KBM-7 (cell line): ENCODE measurements at places on chromosomes 13 and 19.
A peak's percentile ranks its signal among the peaks of the same experiment; 100 is the strongest.

DNA sequence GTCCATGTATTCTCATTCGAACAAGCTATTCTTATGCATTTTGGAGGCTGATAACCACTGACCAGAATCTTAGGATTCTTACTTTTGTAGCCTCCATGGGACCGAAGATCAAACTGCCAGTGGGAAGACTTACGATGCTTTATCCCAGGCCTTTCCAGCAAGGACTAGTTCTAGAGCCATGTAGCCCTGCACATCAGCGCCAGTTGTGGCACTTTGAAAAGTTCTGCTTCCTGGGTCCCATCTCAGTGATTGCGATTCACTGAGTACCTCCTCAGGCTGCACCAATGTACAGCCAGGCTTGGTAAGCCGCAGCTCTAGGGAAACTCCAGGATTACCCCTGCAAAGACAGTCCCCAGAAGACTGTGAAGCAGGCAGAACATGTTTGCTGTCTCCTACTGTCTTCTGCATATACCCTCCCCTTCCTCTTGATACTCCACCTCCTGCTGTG lies 18.9 kb upstream of the ENOX1 start:
- DNase-seq: no peak

DNA sequence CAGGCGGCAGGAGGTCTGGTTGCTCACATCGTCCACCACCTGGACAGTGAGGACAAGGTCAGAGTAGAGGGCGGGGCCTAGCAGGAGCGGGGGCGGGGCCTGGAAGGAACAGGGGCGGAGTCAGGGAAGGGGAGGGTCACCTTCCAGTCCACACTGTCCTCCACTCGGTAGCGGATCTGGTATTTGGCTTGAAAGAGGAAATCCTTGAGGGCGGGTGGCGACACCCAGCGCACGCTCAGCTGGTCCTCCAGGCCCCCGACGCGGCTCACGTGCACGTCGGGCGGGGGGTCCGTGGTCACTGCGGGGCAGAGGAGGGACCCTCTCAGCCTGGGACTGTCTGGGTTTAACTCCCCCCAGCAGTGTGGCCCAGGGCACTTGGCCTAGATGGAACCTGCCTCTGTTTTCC lies 8.2 kb downstream of the REX1BD start:
- DNase-seq: peak; percentile 54

- DNase-seq: no peak
Observed at GRCh38 chr19:13640611-13641010, 123.7 kb upstream of the MRI1 start.

DNA sequence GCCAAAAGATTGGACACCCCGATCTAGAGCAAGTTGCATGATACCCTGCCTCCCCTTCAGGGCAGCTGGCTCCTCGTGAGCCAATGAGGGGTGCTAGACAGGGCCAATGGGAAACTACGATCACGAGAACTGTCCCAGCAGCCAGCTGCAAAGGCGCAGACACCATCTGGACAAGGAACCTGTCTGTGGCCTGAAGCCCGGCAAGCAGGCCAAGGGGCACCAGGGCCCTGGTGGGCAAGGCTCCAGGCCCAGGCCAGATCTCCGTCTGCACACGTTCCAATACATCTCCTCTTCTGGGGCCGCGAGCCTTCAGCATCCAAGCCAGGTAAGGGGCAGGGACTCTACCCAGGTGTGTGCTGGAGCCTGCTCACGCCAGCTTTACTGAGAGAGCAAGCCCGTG lies 20.2 kb downstream of the MED26 start:
- no peak for DNase-seq

GRCh38 chr13:111339366-111340143 lies 19.1 kb downstream of the TEX29 start:
- DNase-seq: no peak

DNA sequence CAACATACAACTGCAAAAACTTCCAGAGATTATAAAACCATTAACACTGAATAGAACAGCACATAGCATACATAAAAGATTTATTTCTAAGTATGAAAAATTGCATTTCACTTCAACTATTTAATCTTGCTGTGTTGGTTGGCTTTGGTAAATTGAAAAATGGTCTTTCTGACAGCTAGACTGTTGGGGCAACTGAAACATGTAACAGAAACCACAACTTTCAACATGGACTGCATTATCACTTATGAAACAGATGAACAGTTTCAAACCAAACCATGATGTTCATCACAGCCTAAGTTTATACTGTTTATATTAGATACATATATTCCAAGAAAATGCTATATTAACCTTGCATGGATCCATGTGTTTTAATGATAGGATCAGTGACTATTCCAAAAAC lies 324.1 kb upstream of the PCDH9 start:
- no peak for DNase-seq

DNA sequence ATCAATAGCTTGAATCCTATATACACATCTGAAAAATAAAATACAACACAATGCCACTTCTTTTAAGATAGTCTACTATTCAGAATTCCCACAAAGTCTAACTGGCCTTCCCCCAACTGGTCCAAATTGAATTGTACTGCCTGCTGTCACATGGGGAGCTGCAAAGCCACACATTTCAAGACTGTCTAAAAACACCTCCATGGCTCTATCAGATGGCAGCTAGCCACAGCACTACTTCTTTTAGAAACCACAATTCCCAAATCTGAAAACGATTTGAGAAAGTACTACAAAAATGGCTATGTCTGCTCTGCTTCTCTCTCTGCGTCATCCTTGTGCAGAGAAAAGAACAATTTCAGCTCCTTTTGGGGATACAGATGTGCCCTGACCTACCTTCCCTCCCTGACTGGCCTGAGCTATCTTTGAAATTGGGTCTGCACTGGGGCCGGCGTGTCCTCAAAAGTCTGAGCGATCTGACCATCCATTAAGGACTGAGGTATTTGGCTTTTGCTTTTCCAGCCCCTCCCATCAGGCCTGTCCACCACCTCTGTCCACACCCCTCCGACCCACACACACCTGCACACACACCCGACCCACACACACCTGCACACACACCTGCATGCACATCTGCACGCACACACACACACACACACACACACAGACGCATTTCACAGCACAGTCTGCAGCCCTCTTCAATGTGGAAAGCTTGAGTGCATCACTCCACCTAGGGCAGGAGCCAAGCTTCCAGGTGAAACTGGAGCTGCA lies 68.6 kb upstream of the IPO5 start:
- no peak for DNase-seq

GRCh38 chr19:3548606-3549005 lies 8.8 kb downstream of the MFSD12 start:
- DNase-seq: no peak

DNA sequence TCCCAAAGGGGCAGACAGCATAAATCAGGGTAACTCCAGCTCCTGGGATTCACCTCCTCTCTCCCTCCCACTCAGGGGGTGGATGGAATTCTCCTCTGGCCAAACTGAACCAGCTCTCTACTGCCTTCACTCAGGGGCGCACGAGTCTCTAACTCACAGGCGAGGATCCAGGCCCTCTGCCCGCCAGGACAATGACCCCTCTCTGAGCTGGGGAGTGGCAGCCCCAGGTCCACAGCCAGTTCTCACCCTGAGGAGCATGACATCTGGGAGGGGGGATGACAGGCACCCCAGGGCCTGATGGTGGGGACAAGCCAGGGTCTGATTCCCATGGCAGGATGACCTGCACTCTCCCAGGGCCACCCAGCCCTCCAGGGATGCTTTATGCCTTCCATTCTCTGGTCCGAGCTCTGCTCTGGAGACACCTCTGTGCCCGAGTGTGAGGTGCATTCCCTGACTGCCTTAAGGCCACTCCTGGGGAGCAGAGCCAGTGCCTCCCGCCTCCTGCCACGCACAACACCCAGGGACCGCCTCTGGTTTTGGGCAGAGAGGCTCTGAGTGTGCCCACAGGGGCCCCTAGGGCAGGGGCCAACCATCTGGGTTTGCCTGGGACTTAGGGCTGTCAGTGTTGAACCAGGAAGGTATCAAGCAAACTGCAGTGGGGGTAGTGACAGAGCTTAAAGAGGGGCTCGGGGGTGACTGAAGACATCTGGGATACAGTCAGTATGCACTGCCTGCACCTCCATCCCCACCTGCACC lies 66.2 kb downstream of the GNG7 start:
- no peak for DNase-seq

GRCh38 chr13:112179995-112180394 lies 113.0 kb downstream of the SOX1 start:
- no peak for DNase-seq

GRCh38 chr19:35417713-35418534 lies 30.1 kb upstream of the FFAR2 start:
- DNase-seq: no peak

DNA sequence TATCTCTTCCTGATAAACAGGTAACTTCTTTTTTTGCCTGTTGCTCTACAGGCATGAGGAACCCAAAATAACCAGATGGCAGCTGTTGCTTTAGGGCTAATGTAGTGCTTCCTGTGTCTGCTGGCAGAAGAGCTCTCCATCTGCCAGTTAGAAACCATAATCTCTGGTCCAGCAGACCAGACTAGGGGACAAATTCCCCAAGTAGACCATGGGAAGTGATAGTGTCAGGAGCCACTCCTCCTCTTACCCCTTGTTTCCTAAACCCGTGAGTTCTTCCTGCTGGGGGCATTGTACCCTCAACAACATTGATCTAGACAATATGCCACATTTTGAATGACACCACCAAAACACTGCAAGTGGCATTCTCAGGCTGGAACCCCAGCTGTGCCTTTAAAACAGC lies 135.9 kb downstream of the DLEU7 start:
- peak; percentile 37 for DNase-seq
